ENCODE measurements at places on chromosomes 16 and 17. TPM values are rescaled to one million over a fixed set of nuclear protein-coding genes. Genes with fewer than 3 reads are reported as not detected.
A peak's percentile ranks its signal among the peaks of the same experiment; 100 is the strongest.

Gene CPNE2
- total RNA-seq: 20.0 TPM

Gene TVP23B
- total RNA-seq: 144 TPM

Gene CAPN15
- 46.1 TPM for total RNA-seq

Gene FOXN1
- not detected for total RNA-seq

Gene BCAR1
- 86.6 TPM for total RNA-seq

Gene FZD2
- total RNA-seq: 17.5 TPM

Gene PERCC1
- not detected for total RNA-seq

Gene CIBAR2
- not detected for total RNA-seq

Gene ANKRD40CL
- total RNA-seq: not detected

Gene PYCARD
- 21.6 TPM for total RNA-seq

DNA sequence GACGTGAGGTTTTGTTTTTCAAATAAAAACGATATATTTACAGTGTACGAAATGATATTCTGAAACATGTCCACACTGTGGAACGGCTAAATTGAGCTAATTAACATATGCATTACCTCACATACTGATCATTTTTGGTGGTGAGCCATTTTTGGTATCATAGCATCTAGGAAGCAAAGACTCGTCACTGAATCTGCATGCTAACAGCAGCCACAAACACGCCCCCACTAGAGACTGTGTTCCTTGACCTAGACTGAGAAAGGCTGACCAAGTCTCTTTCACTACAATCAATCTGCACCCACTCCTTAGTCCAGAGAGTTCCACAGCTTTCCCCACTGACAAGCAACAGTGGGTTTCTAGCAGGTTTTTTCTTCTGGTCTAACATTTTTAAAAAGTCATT, 29.5 kb downstream of the NPLOC4 start:
- DNase-seq: no peak

DNA sequence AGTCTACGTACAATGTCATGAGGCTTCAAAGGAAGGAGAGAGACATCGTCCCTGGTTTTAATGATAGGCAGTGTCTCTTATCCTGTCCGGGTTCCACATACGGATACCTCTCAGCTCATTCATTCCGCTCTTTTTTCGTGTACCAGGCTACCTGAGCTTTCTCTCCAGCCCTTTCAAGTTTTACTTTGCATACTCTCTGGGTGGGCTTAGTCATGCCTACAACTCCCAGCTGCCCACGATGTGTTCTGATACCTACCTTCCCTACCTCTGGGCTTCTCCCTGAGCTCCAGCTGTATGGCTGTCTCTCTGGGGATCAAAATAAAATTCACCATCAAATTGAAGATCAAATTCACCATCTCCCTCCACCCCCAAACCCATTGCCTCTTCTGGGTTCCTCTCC, 354.0 kb upstream of the EEF2KMT start:
- no peak for DNase-seq

- DNase-seq: no peak
Measured at GRCh38 chr17:17320188-17320910, 17.2 kb downstream of the NT5M start.

DNA sequence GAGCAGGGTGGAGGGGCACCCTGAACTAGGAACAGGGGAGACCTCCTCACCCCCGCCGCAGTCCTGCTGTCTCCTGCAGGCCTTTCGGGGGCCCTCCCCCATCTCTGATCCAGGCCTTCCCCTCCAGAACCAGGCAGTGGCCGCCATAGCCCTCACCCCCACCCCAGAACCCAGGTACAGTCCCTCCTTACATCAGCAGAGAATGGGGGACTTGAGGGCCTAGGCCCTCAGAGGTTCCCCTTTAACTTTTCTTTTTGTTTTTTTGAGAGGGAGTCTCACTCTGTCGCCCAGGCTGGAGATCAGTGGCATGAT, 4.3 kb upstream of the HAP1 start:
- DNase-seq: no peak

- DNase-seq: no peak
Measured at GRCh38 chr17:11852912-11853311, 144.4 kb downstream of the ZNF18 start.

- peak; percentile 72 for DNase-seq
Measured at GRCh38 chr17:72600934-72601333, 480.1 kb downstream of the SOX9 start.

GRCh38 chr17:43620581-43620980, 41.1 kb downstream of the MEOX1 start:
- DNase-seq: no peak

- peak; percentile 62 for DNase-seq
Measured at GRCh38 chr16:77273-77806, 685 bp upstream of the MPG start.

DNA sequence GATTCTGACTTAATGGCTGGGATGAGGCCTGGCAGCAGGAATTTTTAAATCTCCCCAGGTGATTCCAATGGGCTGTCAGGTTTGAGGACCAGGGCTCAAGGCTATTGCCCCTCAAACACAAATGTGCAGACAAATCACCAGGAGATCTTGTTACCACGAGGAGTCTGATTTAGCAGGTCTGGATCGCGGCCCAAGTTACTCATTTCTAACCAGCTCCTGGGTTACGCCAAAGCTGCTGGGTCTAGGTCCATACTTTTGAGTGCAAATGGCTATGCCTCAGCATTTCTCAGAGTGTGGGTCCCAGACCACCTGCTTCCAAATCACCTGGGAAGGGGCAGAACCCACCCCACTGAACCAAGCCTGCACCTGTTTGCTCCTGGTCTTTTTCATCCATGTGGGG, 33.1 kb downstream of the CNGB1 start:
- no peak for DNase-seq

- no peak for DNase-seq
Measured at GRCh38 chr16:58467905-58468304, 32.0 kb upstream of the NDRG4 start.

GRCh38 chr16:49708491-49708890, 147.4 kb downstream of the ZNF423 start:
- DNase-seq: no peak

- DNase-seq: no peak
Measured at GRCh38 chr17:56724664-56725063, 109.1 kb downstream of the C17orf67 start.

DNA sequence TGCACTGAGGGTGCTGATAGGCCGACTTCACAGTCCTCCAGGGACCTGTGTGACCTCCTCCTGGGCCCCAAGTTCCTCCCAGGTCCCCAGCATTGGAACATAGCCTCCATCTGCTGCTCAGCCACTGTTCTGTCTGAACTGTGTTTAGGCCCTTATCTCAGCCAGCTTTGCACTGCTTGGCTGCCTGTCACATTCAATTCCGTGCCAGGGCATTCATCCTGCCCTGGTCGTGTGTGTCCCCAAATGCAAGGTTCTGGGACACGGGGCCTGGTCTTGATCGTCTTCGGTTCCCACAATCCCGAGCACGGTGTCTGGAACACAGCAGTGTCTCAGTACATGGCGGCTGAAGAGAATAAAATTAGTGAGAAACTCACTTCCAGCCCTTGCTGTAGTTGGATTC, 69.9 kb upstream of the NFAT5 start:
- DNase-seq: no peak

DNA sequence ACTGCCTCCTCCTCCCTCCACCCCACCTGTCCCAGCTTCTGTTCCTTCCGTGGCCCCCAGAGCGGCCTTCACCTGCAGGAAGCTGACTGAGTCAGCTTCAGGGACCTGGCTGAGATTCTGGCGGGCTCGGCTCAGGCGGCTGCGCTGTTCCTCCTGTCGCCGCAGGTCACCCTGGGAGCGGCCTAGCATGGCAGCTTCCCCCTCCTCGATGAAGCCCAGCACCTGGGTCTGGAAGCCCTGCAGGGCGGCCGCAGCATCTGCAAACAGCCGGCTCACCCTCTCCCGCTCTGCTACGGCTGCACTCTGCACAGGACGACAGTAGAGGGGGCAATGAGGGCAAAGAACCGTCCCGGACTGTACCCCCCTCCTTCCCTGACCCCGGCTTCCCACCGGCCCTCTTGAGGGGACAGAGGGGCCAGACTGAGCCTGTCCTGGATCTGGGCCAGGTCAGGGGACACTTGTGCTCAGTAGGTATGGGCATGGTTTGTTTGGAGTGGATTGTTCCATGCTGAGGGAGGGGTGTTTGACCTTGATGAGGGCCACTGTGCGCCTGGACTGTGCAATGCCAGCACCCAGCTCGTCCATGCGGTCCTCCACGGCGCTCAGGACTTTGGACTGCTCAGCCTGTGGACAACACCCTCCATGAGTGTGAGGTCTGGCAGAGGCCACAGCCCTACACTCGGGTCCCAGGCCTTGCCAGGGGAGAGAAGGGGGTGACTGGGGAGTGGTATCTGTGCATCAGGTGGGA, 2.0 kb downstream of the TRIM47 start:
- no peak for DNase-seq

DNA sequence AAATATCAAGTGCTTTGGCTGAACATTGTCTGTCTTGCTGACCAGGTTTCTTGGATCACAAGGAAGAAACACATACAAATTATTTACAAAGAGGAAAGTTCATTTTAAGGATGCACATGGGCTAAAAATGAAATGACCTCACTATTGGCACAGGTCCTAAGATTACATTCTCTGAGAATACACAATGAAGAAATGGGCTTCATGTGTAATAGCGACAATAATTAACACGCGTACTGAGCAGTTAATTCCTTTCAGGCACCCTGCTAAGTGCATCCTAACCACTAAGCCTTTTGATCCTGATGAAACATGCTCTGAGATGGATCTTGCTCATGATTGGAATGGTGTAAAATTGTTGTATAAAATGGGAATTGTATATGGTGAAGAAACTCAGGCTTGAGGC, 429.0 kb downstream of the HS3ST4 start:
- DNase-seq: no peak

GRCh38 chr17:33421933-33422332, 128.8 kb upstream of the ASIC2 start:
- no peak for DNase-seq

DNA sequence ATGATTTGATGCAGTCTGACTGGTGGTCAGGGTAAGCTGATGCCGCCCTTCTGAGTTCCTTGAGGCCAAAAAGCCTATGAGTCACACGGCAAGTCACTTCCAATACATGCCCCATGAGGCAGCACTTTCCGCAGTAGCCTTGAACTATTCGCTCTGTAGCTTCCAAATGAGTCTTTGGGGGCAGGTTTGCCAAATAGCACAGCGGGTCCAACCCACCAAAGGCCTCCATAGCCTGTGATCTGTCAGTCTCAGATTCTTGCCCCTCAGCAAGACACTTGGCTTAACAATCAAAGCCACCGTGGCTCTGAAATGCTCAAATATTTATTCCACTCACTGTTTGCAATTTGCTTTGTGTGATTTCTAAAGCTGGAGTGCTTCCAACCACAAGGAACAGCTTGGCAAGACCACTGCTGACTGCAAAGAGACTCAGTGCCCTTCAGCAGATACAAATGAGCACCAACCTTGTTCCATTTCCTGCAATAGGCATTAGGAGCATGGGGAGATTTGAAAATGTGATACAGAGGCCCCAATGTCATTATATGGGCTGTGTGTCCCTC, 45.4 kb downstream of the CLEC19A start:
- DNase-seq: no peak

- no peak for DNase-seq
Measured at GRCh38 chr16:6725634-6726331, 606.9 kb upstream of the RBFOX1 start.

GRCh38 chr17:49600949-49601348, 25.3 kb downstream of the NXPH3 start:
- DNase-seq: no peak

GRCh38 chr17:28505986-28506665, at the start of gene FOXN1:
TSS of gene FOXN1 (plus strand) at chr17:28506348. CDS start at chr17:28523970, 17,622 bp downstream.
- DNase-seq: no peak

Data from SJSA1 (cell line).